ENCODE measurements at places on chromosomes 5 and 9. TPM values are rescaled to one million over a fixed set of nuclear protein-coding genes. Genes with fewer than 3 reads are reported as not detected.

GRIN3A gene
- total RNA-seq, result 0.03 TPM

GPR21 gene
- total RNA-seq, result 4.1 TPM

PFN3 gene
- total RNA-seq, result not detected

PTAR1 gene
- total RNA-seq, result 61.4 TPM

ADAMTS6 gene
- 6.7 TPM for total RNA-seq

IL11RA gene
- total RNA-seq, result 15.2 TPM

ARHGEF37 gene
- total RNA-seq, result 21.8 TPM

TEX48 gene
- total RNA-seq, result not detected

PCDHGA1 gene
- 0.69 TPM for total RNA-seq

KIF4B gene
- not detected for total RNA-seq

CARD9 gene
- 7.0 TPM for total RNA-seq

ZNF483 gene
- total RNA-seq, result 14.5 TPM

IFNA17 gene
- total RNA-seq, result not detected

LCN15 gene
- not detected for total RNA-seq

GZMA gene
- total RNA-seq, result 6.1 TPM

CENPK gene
- 3.5 TPM for total RNA-seq

SPZ1 gene
- total RNA-seq, result not detected

TNFSF15 gene
- 2.3 TPM for total RNA-seq

Data from kidney (tissue), 22 donors.